ENCODE measurements at places on chromosomes 6 and 20. TPM values are rescaled to one million over a fixed set of nuclear protein-coding genes. Genes with fewer than 3 reads are reported as not detected.

- DNase-seq, result no peak
Observed at GRCh38 chr20:50215101-50215690, 24.6 kb downstream of the CEBPB start.

Gene FOXQ1
- 0.52 TPM for total RNA-seq

Gene PGC
- not detected for total RNA-seq

- no peak for DNase-seq
Observed at GRCh38 chr6:93621442-93621841, 202.1 kb upstream of the EPHA7 start.

Gene FLRT3
- total RNA-seq, result 36.5 TPM

Gene WFDC10B
- not detected for total RNA-seq
